KG1 (cell line): ENCODE measurements at places on chromosomes 12 and 14.

DNA sequence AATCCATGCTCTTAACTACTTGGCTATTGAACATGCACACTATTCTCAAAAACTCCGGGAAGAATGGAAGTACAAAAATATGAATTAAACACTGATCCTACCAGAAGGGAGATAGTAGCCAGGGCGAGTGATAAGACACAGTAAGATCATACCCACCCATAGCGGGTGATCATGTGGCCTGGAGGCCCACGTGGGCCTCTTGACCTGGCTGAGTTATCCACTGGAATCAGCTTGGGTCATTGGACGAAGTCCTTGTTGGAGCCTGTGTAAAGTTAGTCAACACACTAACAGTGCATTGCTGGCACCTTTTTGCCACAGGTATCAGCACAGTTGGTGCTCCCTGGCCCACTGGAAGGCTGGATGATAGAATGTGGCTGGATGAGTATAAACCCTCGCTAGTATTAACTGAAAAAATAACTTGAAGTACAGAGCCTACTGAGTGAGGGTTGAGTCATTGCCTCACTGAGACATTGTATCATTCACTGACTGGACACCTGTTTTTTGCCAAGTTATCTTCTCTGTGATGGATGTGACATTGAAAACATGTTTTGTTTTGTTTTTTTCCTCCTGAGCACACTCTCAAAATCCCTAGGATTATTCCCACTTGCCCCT is 149.2 kb upstream of the FUT8 start:
- DNase-seq, result no peak

DNA sequence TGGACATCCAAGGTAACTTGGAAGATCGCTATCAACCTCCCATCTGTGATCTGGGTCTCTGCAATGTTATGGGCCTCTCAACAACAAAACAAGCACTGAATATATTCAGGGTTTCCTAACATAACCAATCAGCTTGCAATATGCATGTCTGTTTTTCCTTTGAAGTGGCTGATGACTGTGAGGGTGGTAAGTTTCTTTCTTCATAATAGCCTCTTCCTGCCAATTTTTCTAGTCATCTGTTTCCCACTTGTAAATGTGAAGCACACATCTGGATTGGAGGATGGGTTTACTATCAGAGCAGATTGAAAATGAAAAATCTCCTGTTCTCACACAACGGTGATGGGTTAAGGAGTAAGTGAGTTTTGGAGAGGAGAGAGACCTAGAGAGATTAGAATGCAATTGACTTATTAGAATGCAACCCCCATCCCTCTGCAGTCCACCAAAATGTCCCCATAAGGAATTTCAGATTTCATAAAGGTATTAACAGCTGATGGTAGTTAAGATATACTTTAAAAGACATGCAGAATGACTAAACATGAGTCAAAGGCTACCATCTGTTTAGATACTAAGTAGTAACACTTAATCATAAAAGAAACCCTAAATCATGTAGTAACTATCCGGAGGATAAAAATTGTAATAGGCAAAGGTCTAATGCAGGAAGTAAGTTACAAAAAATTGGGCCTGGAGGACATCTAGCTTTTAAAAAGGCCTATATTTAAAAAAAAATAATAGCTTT is 58.4 kb upstream of the SAV1 start:
- no peak for DNase-seq

GRCh38 chr14:50025776-50026175 is 90.6 kb downstream of the VCPKMT start:
- DNase-seq, result no peak

GRCh38 chr14:20680843-20681347 is 3.5 kb upstream of the RNASE4 start:
- DNase-seq, result no peak

DNA sequence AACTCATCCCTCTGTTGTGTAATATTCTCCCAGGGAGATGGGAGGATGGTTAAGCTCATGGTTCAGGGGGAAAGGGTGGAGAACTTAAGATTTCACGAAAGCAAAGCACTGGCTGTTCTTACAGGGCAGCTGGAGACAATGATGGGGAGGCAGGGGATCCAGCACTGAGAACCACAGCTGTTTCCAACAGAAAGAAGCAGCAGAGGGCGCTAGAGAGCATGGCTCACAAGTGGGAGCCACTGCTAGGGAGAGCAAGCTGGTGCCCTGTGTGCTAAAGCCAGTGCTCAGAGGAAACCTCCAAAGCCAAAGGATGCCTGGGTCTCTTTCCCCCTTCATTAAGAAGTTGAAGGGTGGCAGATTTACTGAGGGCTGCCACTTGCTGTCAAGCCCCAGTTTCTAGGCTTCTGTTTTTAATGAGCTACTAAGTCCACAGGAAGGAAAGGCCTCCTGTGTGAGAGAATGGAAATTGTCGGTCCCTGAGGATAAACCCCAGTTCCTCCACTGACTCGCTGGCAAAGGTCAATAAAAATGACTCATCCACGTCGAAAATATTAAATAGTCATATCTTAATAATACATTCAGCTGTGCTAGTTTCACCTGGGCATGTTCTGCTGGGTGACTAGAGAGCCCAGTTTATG is 199.7 kb downstream of the ANO2 start:
- peak; percentile 67 for DNase-seq

GRCh38 chr12:132686825-132687210 is 324 bp downstream of the POLE start:
- DNase-seq, result no peak

GRCh38 chr12:19245106-19245505 is 115.6 kb downstream of the PLEKHA5 start:
- DNase-seq, result no peak

DNA sequence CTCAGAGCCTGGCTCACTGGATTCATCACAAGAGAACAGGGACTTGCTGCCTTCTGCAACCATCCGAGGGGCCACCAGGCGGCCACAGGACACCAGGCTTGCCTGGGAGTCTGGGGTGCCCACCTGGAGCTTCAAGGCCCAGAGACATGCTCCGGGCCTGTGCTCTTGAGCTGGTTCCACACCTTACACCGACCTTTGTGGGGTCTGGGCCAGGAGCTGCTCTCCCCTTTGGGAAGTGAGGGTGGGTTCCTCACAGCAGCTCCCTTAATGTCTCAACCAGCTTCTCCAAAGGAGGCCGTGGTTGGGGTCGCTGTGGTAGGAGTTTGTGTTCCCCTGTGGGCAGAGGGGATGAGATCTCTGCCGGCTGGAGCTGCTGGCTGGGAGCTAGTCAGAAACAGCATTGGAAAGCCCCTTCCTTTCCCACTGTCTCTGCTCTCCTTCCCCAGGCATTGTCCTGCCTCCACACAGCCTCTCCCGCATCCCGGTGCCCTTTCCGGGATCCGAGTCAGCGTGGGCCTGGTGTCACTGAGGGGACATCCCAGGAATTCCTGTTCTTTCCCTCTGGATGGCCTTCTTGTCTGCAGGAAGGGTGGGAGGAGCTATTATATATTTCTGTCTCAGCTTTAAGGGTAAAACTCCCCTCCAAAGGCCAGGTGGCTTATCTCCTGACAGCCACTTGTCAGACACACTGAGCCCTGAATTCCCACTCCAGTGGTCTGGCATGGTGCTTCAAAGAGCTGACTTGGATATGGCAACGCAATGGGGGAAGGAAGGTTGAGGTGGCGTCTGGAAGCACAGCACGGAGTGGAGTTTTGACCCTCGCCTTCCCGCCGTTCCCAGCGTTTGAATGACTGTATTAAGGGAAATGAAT is 5.1 kb upstream of the PAPLN start:
- DNase-seq, result no peak

DNA sequence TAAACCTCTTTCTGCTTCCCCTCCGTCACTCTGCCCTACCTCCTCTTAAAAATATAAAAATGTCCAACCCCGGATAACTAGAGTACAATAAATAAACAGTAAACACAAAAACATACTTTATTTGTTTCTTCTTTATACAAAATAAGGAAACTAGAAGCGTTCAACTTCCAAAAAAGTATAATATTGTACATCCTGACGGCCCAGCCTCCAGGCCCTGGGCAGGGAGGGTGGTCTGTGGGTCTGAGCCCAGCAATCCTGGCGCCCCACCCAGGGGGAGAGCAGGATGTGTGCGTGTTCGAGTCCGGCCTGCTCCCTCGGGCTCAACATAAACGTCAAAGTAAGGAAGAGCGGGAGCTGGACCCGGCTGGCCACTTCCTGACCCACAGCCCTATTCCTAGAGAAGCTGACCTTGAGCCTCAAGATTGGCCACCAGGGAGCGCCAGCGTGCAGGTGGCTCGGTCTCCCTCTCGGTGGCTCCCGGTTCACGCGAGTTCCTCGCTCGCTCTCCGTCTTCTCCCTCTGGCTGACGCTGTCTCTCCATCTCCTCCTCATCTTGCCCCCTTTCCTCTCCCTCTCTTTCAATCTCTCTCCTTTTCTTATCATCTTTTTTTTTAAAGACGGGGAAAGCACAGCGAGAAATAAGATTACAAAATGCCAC is 9.4 kb downstream of the LHX5 start:
- DNase-seq, result peak; percentile 30

DNA sequence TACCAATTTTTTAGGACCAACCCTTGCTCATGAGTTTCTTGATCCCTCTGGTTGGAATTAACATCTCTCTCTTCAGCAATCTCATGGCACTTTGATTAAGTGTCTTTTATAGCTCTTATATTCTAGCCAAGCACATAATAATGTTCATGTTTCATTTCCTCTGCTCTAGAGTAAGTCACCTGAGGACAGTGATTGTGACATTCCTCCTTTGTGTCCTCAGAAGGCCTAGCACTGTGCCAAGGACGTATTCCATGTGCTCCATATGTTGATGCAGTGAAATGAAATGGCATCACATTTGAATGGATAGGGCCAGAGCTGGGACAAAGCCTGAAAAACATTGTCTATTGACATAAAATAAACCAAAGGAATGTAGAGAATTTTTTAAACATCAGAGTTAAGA is 322.8 kb upstream of the PRICKLE1 start:
- no peak for DNase-seq

GRCh38 chr14:75794615-75795038 is 133.6 kb downstream of the TTLL5 start:
- DNase-seq, result no peak

- DNase-seq, result no peak
Measured at GRCh38 chr12:44812062-44812461, 64.1 kb downstream of the NELL2 start.

GRCh38 chr14:94081386-94081820 is 293 bp downstream of the IFI27L1 start:
- DNase-seq, result no peak

DNA sequence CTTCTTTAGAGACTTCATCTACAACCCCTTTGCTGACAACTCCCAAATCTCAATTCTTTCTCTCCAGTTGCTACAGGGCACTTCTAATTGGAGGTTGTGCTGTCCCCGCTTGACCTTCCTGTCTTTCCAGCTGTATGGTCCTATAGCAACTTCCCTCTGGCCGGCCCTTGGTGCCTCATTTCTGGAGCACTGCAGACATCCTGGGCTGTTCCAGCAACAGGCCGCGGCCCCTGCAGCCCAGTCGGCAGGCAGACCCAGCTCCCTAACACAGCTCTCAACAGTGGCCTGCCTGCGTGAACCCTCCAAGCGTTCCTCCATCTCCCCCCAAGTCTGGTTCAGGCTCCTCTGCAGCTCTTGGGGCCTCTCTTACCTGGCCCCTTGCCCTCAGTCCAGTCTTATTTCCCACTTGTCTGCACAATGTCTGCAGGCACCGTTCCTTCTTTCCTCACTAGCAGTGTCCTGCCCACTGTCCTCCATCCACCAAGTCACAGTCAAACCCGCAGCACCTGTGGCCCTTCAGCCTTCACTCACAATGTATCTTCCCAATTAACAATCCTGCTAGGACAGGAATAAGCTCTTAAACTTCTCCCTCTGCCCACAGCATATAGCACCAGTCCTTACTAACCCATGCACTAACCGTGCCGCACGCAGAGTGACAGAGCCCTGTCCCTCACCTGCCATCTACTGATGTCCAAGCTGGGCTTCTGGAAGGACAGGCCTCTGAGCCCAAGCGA is 1.6 kb upstream of the EML1 start:
- no peak for DNase-seq

DNA sequence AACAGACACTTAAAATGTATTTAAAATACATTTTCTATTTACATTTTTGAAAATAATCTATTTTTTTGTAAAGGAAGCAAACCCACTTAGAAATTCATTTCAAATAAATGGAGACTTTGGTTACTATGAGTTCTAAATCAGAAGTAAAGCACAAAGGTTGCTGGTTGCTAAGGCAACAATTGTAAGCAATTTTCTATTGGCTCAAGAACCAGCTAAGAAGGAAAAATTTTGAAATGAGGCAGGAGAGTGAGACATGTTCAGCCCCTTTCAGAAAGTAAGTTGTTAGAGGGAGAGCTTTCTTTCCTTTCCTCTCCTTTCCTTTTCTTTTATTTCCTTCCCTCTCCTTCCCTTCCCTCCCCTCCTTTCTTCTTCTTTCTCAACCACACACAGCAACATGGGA is 80.7 kb downstream of the PRMT8 start:
- no peak for DNase-seq

DNA sequence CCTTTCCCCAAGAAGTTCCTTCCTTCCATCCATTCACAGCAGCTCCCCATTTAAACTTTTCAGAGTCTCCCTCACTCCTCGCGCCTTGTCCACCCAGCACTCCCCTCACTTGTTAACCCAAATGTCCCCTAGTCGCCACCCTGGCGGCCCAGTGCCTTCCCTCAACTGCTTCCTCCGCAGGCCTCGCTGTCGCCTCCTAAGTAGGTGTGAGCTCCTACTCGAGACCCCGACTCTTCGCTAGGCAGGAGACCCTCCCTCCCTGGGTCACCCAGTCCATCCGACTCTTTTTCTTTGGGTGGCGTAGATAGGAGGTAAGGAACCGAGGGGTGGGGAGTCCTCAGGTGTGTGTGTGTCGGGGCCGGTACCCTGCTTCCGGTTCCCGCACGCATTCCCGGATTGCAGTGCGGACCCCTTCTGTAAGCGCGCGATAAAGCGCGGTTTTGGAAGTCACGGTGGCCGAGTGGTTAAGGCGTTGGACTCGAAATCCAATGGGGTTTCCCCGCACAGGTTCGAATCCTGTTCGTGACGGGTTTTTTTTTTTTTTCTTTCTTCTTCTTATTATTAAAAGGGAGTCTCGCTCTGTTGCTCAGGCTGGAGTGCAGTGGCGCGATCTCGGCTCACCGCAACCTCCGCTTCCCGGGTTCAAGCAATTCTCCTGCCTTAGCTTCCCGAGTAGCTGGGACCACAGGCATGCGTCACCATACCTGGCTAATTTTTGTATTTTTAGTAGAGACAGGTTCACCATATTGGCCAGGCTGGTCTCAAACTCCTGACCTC is 823 bp upstream of the SMARCC2 start:
- no peak for DNase-seq

- DNase-seq, result no peak
Measured at GRCh38 chr14:65872536-65872935, 460.0 kb downstream of the FUT8 start.

DNA sequence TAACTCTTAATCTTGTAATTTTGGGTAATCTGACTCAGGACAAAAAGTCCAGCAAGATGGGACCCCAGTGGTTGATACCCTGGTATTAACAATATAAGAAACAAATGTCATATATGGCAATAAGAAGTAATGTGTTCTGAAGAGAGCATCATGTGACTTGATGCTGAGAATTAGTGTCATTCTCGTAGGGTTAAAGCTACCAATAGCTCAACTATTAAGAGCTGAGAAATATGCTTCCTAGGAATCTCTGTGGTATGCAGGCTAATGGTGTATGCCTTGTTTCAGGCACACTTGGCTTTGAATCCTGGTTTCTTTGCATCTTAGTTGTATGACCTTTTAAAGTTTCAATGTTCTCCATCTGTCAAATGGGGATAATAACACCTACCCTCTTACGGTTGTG is 9.1 kb downstream of the MYRFL start:
- DNase-seq, result no peak
